Activated CD4-positive, alpha-beta T cell treated with anti-CD3 and anti-CD28 coated beads, Interleukin-2, amount 50 U/mL, for 4 hours (primary cell): ENCODE measurements at places on chromosomes 12 and 14.

- peak; percentile 54 for DNase-seq
These were observed 6.4 kb upstream of the TC2N start for GRCh38 chr14:91873471-91874415.

GRCh38 chr14:84129007-84129406, 1400.9 kb upstream of the FLRT2 start:
- no peak for DNase-seq

DNA sequence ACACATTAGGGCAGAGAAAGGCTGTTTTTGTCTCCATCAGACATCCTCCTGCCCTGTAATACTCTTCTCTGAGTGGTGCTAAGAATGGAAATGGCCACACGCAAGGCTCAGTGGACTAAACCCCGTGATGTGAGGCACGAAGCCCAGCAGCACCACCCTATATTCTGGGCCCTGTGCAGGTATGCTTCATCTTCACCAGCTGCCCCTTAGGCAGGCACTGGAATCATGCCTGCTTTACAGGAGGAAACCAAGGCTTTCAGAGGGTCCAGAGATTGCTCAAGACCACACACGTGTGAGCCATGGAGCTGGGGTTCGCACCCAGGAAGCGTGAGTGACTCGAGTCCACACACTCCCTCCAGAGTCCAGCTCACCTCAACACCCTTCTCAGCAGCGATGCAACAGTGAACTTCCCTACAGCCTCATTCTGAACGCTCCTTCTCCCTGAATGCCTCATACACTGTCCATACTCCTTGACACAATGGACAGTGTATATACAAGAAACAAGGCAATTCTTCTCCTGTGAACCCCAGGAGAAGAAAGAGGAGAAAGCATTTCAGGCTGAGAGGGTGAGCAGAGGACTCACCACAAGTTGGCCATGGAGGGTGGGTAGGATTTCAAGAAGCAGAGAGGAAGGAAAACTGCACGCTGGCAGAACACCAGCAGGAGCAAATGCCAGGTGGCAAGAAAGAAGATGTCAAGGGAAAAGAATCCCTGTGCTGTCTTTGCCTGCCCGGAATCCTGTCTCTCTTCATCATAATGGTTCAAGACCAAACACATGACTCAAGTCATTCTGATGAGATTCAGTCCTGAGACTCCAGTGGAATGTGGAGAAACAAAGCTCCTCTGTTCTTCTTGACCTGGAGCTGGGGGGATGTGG, 39.1 kb downstream of the NT5DC3 start:
- DNase-seq = no peak

DNA sequence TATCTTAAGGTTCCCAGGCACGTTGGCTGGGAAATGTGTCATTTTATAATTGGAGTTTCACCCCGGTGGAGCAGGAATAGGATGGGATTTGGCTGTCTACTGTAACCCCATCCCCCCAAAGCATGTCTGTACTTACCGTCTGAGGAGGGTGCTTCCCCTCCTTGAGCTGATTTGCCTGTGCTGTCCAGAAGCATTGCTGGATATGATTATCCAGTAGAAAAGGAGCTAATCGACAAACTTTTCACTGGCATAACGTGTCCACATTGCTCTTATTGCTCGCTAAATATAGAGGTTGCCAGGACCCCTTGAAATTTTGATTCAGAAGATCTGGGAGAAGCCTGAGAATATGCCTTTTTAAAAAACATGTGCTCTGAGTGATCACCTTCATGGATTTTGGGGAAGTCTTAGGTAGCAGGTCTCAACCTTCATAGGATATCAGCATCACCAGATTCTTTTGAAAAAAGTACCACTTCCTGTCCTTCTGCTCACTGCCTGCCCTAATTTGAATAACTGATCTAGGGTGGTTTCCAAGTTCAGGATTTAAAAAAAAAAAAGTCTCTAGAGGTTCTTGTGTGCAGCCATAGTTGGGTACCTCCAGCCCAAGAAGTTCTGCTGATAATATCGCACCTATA, 80.4 kb upstream of the KCNA1 start:
- no peak for DNase-seq

DNA sequence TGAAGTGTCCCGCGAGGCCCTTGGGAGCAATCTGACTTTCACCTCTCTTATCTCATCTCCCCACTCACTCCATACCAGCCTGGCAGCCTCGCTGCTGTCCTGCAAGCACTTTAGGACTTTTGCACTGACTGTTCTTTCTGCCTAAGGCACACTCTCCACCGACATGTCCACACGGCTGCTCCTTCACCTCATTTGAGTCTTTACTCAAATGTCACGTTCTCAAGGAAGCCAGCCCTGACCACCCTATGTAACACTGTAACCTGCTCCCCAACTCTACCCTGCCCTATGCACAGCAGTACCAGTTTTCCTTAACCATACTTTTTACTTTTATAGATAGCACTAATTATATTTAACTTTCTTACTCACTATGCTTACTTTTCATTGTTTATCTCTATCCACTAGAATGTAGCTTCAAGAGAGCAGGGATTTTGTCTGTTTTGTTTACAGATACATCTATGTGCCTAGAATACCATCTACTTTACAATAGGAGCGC, 32.0 kb downstream of the PRKD1 start:
- DNase-seq = no peak

DNA sequence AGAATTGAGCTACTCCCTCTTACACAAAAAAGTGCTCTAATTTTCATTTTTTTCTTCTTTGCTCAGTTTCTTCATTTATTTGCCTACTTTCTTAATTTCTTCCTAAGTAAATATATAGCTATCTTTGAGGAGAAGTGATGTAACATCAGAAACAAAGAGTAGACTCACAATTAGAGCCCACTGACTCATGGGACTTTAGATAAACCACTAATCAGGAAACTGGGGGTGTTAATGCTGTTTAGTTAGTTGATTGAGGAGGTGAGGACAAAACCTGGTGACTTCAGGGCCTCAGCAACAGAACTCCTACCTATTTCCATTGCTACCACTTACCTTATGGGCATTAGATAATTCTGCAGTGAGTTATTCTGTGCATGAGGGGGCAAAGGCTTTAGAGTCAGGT, 151.7 kb downstream of the MON2 start:
- no peak for DNase-seq

DNA sequence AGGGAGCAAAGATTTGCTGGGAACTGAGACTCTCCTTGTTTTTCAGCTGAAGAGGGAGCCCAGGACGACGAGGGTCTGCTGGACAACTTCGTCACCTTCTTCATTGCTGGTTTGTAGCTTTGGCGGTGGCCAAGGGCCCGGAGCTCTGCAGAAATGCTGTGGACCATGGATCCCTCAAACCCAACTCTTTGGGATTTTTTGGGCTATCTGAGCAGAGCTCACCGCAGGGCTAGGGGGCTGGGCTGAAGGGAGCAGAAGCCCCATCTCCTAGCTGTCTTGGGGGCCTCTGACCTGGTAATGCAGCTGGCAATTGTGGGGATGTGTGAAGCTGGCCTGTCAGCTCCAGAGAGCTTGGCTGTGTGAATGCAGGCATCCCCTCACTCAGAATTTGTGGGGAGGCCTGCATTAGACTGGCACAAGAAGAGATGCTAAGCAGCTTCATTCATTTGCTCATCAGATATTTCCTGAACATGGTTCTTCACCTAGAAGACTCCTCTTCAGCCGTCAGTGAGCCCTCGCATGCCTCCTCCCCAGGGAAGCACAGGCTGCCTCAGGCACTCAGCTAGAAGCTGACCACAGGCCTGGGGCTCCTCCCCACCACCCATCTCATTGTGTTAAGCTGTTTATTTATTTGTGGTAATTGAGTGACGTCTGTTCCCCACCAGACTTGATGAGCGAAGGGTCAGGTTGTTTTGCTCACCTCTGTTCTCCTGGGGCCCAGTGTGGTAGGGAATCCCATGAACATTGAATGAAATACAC, 32.2 kb downstream of the CYP46A1 start:
- DNase-seq = no peak

- DNase-seq = no peak
These were observed 27.4 kb upstream of the RASSF3 start for GRCh38 chr12:64582862-64583261.
